ENCODE measurements at places on chromosomes 2 and 18.

- DNase-seq = no peak
These were observed 59.1 kb downstream of the ODC1 start for GRCh38 chr2:10388954-10389560.

GRCh38 chr2:191526536-191526935, 151.4 kb upstream of the NABP1 start:
- no peak for DNase-seq

DNA sequence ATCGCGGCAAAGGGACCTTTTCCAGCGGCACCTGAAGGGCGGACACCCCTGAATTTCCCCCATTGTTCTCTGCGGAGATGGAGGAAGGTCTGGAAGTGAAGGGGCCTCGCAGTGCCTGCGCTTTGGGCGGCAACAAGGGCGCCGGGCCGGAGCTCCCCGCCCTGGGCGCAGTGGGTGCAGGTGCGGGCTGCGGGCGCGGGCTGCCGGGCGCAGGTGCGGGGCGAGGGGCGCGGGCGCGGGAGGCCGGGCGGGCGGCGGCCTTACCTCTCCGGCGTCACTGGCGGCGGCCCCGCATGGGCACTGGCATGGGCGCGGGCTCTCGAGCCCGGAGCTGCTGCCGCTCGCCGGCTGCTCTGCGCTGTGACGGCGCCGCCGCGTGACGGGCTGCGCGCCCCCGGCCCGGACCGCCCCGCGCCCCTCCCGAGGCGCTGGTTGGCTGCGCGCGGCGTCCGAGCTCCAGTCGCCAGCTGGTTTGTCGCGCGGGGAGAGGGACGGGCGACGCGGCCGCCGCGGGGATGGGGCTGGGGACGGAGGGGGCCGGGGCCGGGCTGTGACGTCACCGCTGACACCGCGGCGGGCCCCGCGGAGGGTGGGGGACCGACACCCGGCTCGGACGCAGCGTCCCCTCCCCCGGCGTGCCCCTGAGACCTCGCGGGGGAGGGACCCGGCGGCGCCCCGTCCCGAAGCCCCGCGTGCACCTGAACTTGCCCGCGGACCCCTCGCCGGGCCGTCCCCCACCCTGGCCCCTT, at the start of gene KIF1A:
TSS of gene KIF1A (minus strand) at position 362 of the 749 bp plus-strand sequence. CDS start 22,467 bp downstream, outside the sequence.
- DNase-seq = peak; percentile 99

GRCh38 chr2:137570484-137570883, 393.8 kb upstream of the HNMT start:
- DNase-seq = no peak

- no peak for DNase-seq
These were observed 5.9 kb downstream of the ALPP start for GRCh38 chr2:232384466-232384865.

- no peak for DNase-seq
These were observed 28.8 kb upstream of the TSPYL6 start for GRCh38 chr2:54284826-54285225.

DNA sequence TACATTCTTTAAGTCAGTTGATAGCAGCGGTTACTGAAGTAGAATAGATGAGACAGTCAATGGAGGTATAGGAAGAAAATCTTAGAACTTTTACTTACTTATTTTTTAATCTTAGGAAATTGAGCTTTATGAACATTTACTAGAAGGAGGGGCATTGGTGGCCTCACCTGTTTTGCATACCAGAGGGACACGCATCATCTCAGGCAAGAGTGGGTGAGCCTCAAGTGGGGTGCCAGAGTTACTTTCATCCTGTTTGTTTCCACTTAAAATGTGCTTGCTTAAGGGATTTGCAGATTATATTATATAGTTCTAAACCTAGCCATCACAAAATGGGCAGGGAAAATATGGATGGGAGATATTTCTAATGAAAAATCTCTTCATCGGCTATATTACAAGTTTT, 61.6 kb downstream of the WDR7 start:
- no peak for DNase-seq

DNA sequence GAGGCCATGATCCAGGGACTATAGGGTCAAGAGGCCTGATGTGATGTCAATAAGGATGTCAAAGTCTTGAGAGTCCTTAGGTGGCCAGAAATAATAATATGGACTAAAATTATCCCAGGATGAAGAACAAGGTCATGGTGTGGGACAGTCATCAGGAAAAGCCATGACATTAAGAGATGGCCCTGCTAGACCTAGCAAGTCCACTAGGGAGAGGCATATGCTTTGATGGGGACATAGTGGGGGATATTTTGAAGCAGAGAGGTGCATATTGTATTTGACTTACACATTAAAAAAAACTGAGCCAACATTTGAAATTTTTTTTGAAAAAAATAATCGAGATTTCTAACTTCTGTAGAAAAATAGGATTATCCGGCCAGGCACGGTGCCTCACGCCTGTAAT, 53.3 kb upstream of the CXCR4 start:
- DNase-seq = no peak

DNA sequence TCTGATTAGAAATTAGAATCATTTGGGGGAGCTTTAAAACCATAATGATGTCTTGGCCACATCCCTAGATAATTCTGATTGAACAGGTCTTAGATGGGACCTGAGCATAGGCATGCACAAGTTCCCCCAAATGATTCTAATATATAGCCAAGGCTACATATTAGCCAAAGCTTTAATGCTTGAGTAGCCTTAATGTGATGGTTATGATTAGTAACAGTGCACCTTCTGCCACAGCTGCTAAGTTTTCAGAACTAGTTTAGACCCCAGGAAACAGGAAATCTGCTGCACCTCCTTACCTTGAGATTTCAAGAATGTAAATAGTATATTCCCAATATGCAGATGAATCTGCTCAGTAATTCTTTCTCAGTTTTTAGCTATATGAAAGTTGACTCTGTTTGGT, 119.8 kb downstream of the PTPN4 start:
- DNase-seq = no peak

DNA sequence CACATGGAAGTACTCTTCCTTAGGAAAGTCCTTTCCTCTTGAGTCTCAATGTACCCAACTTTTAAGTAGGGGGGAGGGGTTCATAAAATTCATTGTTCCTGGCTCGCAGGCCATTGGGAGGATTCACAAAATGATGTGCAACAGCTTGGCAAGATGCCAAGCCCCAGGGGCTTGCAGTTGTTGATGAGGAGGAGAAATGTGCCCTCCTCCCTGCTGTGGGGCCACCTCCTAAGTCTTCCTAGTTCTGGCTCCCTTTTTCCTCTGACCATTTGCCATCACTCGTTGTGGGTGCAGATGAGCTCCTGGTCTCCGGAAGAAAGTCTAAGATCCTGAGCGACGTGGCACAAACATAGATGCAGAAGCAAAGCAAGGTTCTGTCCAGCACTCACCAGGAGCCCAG, 435.4 kb downstream of the EIPR1 start:
- DNase-seq = no peak

DNA sequence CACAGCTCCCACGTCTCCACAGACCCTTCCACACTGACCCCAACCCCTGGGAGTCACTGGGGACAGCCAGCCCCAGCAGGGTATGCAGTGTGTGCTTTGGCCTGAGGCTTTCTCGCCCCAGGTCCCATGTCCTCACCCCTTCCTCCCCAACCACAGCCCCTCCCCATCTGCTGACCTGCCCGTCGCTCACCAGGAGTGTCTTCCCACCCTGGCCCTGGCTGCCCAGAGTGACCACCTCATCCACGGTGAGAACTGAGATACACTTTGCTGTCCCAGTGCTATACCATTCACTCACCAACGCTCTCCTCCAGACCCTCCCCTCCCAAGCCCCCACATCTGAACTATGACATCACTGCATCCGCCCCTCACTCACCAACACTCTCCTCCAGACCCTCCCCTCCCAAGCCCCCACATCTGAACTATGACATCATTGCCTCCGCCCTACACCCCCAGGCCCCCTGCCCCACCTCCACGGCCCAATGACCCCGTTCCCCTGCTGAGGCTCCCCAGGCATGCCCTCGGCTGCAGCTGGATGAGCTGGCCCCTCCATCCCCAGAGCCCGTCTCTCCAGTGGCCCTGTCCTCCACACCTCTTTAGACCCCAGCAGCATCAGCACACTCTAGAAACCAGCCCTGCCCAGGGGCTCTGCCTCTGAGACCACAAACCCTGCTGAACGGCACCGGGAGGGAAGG, 55.2 kb downstream of the ANKMY1 start:
- no peak for DNase-seq

DNA sequence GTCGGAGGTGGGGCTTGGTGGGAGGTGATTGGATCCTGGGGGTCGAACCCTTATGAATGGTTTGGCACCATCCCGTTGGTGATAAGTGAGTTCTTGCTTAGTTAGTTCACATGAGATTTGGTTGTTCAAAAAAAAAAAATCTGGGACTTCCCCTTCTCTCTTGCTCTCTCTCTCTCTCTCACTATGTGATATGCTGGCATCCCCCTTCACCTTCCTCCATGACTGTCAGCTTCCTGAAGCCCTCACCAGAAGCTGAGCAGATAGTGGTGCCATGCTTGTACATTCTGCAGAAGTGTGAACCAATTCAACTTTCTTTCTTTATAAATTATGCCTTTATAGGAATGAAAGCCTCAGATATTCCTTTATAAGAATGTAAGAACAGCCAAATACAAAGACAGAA, 269.7 kb upstream of the APCDD1 start:
- no peak for DNase-seq

GRCh38 chr2:40450066-40450795, 1.7 kb downstream of the SLC8A1 start:
- peak; percentile 57 for DNase-seq

DNA sequence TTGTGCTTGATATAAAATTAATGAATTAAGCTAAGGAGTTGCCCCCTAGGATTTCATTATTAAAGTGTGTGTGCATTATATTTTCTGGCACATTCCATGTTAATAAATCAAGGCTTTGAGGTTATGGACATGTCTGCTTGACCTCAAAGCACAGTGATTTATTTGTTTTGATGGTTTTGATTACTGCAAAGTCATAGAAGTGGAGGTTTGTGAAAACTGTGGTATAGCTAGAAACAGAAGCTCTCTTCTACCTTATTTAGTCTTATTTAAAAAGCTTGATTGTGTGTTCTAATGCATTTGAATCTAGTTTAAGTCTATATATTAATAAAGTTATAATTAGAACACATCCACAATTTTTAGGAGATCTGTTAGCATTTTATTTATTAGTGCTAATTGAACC, 32.2 kb downstream of the DOK6 start:
- no peak for DNase-seq

DNA sequence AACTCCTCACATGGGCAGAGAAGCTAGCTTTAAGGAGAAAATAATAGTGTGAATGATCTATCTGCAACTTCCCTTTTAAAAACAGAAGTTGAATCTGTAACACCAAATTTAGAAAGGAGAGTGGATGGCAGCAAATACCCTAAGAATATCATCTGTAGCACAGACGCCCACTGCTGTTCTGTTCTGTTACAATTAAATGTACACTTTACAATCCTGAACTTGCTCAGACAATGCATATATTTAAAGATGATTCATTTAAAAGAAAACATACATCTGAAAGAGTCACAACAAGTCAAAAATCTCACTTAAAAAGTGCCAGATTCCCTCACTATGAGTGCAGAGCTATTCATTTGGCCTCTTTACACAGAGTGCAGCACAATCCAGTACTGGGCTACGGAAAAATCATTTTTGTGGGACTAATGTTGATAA, 8.0 kb upstream of the SERTAD2 start:
- no peak for DNase-seq

DNA sequence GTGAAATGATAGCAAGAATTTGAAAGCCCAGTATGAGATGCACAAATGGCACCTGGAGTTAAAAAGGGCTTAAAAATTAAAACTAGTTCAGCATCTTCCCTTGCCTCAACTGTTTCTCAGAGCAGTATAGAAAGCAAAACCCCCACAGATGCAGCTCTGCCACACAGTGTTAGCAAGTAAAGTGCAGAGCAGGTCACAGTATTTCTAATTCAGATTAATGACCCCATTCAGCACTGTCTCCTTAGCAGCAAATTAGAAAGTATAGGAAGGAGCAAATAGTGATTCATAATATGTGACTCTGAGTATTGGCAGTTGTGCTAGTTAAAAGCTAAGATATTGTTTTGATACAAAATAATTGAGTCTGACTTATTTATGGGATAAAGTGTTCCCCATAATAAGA, 73.8 kb upstream of the CCDC85A start:
- no peak for DNase-seq

DNA sequence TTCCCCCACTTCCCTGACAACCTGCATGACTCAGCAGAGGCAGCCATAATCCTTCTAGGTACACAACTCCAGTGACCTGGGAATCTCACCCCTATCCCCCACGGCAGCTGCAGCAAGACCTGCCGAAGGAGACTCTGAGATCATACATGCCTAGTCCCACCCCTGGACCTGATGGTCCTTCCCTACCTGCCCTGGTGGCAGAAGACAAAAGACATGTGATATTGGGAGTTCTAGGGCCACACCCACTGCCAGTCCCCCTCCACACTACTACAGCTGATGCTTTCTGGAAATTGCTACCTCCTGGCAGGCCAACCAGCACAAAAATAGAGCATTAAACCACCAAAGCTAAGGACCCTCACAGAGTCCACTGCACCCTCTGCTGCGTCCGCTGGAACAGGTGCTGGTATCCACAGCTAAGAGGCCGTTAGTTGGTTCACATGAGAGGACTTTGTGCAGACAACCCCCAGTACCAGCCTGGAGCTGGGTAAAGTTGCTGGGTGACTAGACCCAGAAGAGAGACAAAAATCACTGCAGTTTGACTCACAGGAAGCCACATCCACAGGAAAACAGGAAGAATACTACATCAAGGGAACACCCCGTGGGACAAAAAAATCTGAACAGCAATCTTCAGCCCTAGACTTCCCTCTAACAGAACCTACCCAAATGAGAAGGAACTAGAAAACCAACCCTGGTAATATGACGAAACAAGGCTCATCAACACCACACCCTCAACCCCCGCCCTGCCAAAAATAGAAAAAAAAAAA, 12.5 kb downstream of the MARCO start:
- no peak for DNase-seq

DNA sequence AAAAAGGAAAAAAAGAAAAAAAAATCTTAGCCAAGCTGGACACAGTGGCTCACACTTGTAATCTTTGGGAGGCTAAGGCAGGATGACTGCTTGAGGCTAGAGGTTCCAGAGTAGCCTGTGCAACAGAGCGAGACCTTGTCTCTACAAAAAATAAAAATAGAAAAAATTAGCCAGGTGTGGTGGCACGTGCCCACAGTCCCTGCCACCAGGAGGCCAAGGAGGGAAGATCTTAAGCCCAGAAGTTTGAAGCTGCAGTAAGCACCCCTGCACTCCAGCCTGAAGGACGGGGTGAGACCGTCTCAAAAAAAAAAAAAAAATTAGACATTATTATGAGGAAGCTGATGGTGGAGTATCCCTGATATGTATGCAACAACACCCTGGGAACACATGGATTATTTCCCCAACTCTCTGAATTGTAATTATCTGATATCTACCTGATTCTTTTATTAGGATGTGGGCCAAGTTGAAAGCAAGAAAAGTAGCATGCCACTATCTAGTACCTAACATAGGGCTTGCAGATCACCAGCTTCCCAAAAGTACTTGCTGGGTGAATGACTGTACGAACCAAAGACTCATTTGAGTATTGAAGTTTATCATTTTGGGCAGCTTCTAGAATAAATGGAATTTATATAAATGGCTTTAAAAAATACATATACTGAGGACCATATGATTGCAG, 140.9 kb downstream of the TCF4 start:
- DNase-seq = no peak

All from NCI-H1417 (cell line).